H9 (cell line): ENCODE measurements at places on chromosomes 7 and 10. TPM values are rescaled to one million over a fixed set of nuclear protein-coding genes. Genes with fewer than 3 reads are reported as not detected.
A peak's percentile ranks its signal among the peaks of the same experiment; 100 is the strongest.

GRCh38 chr10:6840766-6841165, 260.7 kb upstream of the PRKCQ start:
- no peak overlapping the region for H3K4me3 ChIP-seq
- H3K36me3 ChIP-seq, result peaks cover 63% of the 10 kb centered on the region
- H3K27me3 ChIP-seq, result no peaks in the 10 kb centered on the region
- H3K27ac ChIP-seq, result no peak overlapping the region

DNA sequence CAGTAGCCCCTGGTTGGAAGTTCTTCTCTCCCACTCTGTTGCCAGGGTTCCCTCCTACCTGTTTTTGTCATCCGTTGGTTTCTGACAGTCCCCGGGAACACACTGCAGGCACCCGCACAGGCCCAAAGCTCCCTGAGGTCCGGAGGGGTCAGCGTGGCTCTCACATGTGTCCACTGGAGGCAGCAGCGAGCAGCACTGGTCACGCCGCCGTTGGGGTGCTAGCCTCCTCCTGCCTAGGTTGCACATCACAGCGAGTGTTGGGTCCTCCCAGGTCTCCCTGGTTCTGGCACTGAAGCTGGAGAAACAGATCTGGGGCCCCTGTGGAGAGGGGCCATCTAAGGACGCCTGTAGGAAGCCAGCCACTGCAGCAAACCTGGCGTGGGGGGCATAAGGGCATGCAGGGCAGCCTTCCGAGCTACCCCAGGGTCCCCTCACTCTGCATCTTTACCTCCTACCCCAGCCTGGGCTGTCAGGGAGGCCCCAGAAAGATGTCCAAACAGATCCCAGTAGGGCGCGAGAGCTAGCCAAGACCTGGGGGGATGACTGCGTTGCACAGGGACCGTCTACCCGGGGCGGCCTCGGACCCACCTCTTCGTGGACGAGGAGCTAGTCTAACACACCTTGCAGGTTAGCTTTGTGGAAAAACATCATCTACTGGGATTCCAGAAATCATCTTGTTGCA, 28.9 kb downstream of the LRRC27 start:
- no peaks in the 10 kb centered on the region; the same call in 1 of the 2 replicates for H3K36me3 ChIP-seq
- peak; percentile 77 for DNase-seq
- H3K27me3 ChIP-seq, result no peaks in the 10 kb centered on the region
- no peak overlapping the region for H3K4me3 ChIP-seq

DNA sequence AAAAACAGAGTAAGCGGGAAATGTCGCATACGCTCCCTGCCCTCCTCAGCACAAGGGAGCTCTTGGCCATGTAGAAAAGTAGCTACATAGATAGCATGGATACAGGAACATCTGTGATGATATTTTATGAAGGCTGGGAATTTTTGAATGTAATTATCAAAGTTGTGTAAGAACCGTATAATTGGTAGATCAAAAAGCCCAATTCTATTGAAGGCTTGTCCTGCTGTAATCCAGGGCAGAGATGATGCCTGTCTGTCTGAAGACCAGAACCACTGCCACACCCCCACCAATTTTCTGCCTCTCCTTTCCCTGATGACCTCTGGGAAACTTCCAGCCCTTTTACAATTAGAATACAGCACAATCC, 51.4 kb downstream of the ZRANB1 start:
- no peak for DNase-seq
- H3K27ac ChIP-seq, result no peak overlapping the region
- H3K4me1 ChIP-seq, result no peaks in the 10 kb centered on the region
- no peak overlapping the region for H3K4me3 ChIP-seq

GRCh38 chr7:45598886-45599520, 24.8 kb downstream of the ADCY1 start:
- H3K27ac ChIP-seq, result no peak overlapping the region
- no peaks in the 10 kb centered on the region; the same call in 1 of the 2 replicates for H3K36me3 ChIP-seq
- H3K4me3 ChIP-seq, result no peak overlapping the region
- H3K4me1 ChIP-seq, result no peaks in the 10 kb centered on the region
- peak; percentile 20 for DNase-seq
- no peaks in the 10 kb centered on the region for H3K27me3 ChIP-seq

DNA sequence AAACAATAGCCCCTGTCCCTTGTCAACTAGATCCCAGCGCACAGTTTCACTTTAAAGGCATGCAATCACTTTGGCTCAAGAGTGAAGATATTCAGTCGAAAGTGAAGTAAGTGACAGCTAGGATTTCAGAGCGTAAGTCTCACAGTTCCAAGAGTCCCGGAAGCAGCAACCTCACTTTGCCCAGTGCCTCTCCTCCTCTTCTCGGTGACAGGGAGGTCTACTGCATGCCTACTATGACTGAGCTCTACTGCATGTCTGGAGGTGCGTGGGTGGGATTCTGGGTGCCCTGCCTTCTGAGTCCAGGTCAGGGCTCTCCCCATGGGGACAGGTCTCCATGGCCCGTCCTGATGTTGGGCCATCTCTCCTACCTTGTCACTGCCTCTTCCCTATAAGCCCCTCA, 17.0 kb downstream of the PRKCQ start:
- no peak overlapping the region for H3K4me3 ChIP-seq
- peaks cover 6% of the 10 kb centered on the region; the same call in 1 of the 2 replicates for H3K4me1 ChIP-seq
- no peak overlapping the region for H3K27ac ChIP-seq
- H3K36me3 ChIP-seq, result no peaks in the 10 kb centered on the region; the same call in 1 of the 2 replicates
- no peaks in the 10 kb centered on the region for H3K27me3 ChIP-seq
- DNase-seq, result no peak

GRCh38 chr10:119132521-119133345, 28.8 kb downstream of the DENND10 start:
- peaks cover 66% of the 10 kb centered on the region for H3K36me3 ChIP-seq
- H3K4me1 ChIP-seq, result no peaks in the 10 kb centered on the region
- no peak overlapping the region for H3K4me3 ChIP-seq

GRCh38 chr7:99876491-99876890, 342 bp downstream of the OR2AE1 start:
- H3K27ac ChIP-seq, result no peak overlapping the region
- no peak overlapping the region for H3K4me3 ChIP-seq
- H3K36me3 ChIP-seq, result no peaks in the 10 kb centered on the region
- no peaks in the 10 kb centered on the region for H3K4me1 ChIP-seq

DNA sequence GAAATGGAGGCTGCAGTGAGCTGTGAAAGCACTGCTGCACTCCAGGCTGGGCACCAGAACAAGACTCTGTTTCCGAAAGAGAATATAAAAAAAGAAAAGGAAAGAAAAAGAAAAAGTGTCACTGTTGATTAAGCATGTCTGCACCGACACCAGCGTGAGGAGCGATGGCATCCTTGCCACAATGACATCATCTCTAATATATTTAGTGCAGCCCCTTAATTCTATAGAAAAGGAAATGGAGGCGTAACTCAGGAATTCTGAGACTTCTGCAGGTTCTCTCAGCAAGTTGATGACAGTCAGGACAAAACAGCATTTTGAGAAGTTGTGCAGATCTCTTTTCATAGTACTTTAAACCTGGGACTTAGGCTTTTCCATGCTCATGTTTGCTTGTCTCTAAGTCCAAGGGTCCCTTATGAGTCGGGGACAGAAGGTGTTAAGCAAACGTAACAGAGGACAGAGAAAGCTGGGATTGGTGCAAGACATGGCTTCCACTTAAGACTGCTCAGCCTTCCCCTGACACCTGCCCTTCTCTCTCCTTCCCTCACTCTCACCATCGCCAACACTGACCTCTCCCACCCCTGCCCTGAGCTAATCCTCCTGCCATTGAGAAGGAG, 16.9 kb upstream of the ANKRD1 start:
- H3K36me3 ChIP-seq, result no peaks in the 10 kb centered on the region
- no peak for DNase-seq
- H3K27me3 ChIP-seq, result peaks cover 6% of the 10 kb centered on the region; the same call in 1 of the 2 replicates
- H3K4me1 ChIP-seq, result no peaks in the 10 kb centered on the region

DNA sequence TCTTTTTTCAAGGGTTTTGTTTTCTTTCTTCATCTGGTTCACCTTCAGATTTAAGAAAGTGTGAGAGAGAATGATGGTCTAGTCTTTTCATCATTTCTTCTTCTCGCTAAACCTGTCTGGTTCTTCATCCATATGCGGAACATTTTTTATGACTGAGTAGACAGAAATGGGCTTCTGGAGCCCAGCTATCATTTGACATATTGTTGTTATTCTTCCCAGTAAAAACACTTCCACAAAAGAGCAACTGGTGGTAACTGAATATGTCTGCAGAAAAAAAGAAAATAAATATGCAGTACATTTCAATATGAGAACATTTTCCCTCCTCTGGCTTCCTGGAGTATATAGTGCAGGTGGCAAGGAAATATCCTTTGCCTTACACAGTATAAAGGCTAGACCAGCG, 209.5 kb downstream of the JCAD start:
- no peaks in the 10 kb centered on the region; the same call in 2 of the 3 replicates for H3K36me3 ChIP-seq
- H3K27ac ChIP-seq, result no peak overlapping the region
- H3K27me3 ChIP-seq, result no peaks in the 10 kb centered on the region
- no peak overlapping the region for H3K4me3 ChIP-seq
- H3K4me1 ChIP-seq, result no peaks in the 10 kb centered on the region

The THNSL1 gene
- total RNA-seq, result 3.9 and 4.2 TPM in 2 replicates

The PKD1L1 gene
- 0.17 and 0.18 TPM in 2 replicates for total RNA-seq

GRCh38 chr7:7156663-7157062, 25.7 kb upstream of the C1GALT1 start:
- no peak for DNase-seq
- H3K4me1 ChIP-seq, result no peaks in the 10 kb centered on the region
- H3K27me3 ChIP-seq, result no peaks in the 10 kb centered on the region
- H3K36me3 ChIP-seq, result peaks cover 14% of the 10 kb centered on the region
- H3K4me3 ChIP-seq, result no peak overlapping the region

DNA sequence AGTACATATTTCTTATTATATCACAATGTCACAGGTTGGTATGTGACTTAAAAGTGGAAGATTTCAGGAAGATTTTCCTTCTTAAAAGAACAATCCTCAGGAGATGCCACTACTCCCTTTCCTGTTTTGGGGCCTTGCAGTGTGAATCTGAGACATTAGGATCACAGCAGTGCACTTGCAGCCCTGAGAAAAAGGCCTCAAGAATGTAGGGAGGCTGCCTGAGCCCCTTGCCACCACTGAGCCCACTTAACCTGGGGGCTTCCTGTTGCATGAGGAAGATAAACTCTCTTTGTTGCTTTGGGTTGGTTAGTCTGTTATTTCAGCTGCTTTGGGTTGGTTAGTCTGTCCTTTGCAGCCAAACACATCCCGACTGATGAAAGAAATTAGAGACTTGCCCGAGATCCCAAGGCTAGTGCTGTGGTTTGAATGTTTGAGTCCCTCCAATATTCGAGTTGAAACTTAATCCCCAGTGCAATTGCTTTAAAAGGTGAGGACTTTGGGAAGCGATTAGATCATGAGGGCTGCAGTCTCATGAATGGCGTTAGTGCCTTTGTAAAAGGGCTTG, 151.3 kb upstream of the SP4 start:
- DNase-seq, result peak; percentile 39
- H3K27ac ChIP-seq, result no peak overlapping the region
- 0 out of 2 replicates have a peak, but pooled peaks cover 4% of the 10 kb centered on the region for H3K36me3 ChIP-seq

DNA sequence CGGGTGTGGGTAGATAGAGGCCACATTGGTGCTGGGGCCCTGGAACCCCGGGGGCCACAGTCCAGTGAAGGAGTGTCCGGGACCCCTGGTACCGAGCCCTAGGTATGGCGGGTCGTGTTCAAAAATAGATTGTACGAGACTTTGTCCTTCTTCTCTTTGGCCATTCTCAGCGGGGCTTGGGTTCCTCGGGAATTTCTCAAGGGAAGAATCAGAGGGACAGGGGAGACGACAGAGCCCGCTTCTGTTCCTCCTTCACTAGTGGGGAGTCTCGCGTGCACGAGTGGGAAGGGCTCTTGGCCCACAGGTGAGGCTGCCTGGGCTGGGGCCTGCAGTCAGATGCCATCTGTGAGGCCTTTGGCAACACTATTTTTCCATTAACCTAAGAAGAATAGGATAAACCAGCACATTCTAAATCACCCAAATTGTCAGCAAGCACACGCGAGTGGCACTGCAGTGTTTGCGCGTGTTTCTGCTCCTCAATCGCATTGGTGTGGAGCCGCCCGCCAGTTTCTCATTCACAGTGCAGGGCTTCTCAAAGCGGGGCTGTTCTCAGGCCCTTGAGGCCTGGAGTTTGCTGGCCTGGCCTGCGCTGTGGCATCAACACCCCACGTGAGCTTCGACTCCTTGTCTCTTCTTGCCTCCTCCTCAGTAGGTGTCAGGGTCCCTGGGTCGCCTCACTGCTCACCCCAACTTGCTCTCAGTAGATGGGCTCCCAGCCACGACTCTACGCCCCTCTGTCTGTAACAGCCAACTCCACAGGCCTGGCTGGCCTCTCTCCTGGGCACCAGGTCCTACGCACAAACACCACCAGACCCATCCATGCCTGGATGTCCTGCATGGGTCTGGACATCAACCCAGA, 187.6 kb upstream of the SHH start:
- H3K36me3 ChIP-seq, result no peaks in the 10 kb centered on the region
- H3K4me1 ChIP-seq, result no peaks in the 10 kb centered on the region
- no peaks in the 10 kb centered on the region for H3K27me3 ChIP-seq
- H3K27ac ChIP-seq, result no peak overlapping the region
- H3K4me3 ChIP-seq, result no peak overlapping the region
